AG09319 (cell line): ENCODE measurements at places on chromosomes 6 and 20.

GRCh38 chr6:94349227-94349626, 929.9 kb upstream of the EPHA7 start:
- DNase-seq: no peak

GRCh38 chr20:49386848-49387580, 95.5 kb downstream of the KCNB1 start:
- DNase-seq: no peak

- DNase-seq: peak; percentile 22
Observed at GRCh38 chr6:38262026-38262425, 377.7 kb downstream of the BTBD9 start.

- no peak for DNase-seq
Observed at GRCh38 chr20:35663516-35664465, 909 bp downstream of the CPNE1 start.

DNA sequence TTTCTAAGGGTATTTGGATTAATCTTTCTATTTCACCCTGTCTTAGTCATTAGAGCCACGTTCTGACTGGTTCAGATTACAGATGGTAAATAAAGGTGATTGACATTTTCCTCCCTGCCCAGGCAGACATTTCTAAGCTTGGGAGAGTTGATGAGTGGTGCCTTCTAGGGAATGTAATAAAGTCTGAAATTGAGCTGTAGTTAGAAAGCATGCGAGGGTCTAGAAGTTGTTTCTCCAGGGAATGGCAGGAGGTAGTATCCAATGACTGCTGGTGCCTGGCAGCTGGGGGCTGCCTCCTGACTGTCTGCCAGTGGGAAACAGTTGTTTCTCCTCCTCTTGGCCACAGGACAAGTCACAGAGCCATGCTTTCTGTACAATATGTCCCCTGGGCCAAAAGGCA, 14.6 kb downstream of the EDN3 start:
- no peak for DNase-seq

DNA sequence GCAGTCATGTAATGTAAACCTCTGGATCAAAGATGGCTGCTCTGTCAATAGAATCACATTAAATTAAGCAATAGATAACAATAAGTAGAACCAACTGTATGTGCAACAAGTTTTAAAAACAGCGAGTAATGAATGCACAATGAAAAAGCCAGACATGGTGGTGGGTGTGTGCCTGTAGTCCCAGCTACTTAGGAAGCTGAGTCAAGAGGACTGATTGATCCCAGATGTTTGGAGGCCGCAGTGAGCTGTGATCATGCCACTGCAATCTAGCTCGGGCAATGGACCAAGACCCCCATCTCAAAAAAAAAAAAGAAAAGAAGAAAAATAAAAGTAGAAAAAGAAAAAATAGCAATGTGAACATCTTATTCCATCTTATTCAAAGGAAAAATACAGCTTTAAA, 558.7 kb upstream of the MMS22L start:
- DNase-seq: peak; percentile 10

- no peak for DNase-seq
Observed at GRCh38 chr6:57307850-57308249, 9.6 kb upstream of the PRIM2 start.

GRCh38 chr6:141077355-141078333, 1055.1 kb upstream of the GJE1 start:
- DNase-seq: no peak
